ENCODE measurements at places on chromosomes 16 and 17.

DNA sequence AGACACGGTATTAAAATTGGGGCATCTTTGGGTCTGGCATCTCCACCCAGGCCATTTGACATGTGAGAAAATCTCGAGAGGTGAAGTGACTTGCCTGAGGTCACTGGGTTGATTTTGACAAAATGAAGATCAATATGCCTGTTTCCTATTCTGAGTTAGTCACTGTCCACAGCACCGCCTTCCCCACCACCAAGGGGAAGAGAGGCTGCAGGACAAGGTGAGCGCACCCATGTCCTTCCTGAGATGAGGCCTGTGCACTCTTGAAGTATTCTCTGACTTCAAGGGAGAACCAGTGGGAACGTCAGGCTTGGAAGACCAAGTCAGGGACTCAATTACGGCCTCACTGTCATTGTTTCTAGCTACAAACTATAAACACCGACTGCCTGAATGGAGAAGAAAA is 49.9 kb upstream of the WSB1 start:
- DNase-seq, result no peak

GRCh38 chr17:66509926-66510325 is 207.5 kb downstream of the PRKCA start:
- DNase-seq, result no peak

- no peak for DNase-seq
These were observed 14.9 kb downstream of the NAA60 start for GRCh38 chr16:3458278-3458851.

DNA sequence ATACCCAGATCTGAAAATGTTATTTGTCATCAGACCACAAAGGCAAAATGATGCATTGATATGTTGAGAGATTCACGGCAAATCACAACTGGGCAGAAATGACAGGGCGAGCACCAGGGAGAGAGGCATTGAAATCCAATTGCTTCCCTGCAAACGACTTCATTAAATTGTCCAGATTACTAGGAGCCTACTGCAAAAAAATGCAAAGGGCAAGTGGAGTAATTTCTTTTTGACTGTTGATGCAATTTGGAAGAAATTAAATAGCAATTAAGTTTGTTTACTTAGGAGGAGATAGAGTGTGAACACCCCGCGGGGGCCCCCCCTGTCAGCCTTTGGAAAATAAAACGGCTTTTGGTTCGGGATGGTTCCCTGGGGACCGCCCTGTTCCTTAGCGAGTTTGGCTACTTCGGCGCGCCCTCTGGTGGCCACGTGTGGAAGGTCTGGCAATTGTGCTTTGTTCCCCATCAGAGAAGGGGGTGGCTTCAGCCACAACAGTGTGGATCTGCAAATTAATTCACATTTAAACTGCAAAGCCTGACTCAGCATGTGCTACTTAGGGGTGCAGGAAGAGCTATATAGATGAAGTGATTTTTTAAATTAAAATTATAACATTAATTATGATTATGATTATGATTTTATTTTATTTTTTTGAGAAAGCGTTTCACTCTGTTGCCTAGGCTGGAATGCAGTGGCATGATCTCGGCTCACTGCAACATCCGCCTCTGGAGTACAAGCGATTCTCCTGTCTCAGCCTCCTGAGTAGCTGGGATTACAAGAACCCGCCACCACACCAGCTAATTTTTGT is 14.5 kb upstream of the TMC7 start:
- DNase-seq, result peak; percentile 85

GRCh38 chr17:17605083-17605728 is 13.7 kb upstream of the PEMT start:
- DNase-seq, result no peak

DNA sequence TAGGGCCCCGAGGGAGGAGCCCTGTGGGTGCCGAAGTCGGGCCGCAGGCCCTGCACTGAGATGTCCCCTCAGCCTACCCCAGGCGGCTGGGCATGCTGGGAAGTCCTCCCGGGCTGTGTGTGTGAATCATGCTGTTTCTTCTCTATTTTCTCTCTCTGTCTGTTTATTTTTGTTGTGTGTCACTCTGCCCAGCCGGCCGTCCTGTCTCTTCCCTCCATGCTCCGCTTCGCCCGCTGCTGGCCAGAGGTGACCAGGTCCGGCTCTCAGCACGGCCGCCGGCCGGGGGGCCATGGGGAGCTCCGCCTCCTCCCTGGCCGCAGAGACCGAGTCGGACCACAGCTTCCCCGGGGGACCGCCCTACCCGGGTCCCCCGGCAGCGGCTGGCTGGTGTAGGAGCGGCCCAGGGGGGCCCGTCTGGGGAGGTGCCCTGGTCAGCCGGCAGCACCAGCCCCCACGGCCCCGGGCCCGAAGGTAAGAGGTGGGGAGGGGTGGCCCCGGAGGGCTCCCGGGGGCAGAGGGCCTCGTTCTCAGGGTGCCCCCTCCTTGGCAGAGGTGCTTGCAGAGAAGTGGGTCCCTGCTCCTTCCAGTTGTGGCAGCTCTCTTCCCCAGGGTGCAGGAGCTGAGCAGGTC is 12.5 kb downstream of the CAPN15 start:
- DNase-seq, result no peak

- DNase-seq, result no peak
These were observed 25.3 kb upstream of the BRD7 start for GRCh38 chr16:50393858-50394802.

DNA sequence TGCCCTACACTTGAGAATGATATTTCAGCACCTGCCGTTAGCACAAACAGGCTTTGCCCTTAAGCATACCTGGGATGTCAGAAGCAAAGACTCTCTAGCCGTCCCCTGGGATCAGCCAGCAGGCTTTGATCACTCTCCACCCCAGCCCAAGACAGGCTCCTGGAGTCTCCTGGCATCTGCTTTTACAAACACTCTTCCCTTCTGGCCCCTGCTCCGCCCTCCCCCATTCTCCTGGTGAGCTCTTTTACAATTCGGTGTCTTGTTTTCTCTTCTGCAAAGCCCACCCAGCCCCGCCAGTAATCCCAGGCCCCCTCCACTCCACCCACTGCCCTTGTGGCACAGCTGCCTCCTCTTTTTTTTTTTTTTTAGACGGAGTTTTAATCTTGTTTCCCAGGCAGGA is 50.4 kb downstream of the KATNIP start:
- DNase-seq, result no peak

DNA sequence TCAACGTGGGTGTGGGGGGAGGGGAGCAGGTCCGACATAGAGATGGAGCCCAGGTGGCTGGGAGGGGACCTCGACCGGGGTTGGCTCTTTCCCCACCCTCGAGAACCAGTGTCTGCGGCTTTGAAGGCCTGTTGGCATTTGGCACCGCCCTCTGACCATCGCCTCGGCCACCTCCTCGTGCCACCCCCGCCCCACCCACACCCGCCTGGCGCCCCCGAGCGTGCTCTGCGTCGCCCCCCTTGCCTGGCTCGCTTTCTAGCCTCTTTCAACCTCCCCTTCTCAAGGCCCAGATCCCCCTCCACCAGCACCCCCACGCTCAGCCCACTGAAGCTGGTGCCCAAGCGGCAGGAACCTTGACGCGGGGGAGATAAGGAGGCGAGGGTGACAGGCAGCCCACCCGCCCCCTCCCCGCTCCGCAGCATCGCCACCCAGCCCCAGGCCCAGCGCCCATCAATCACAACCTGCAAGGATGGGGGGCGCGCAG is 619 bp downstream of the CACNB1 start:
- peak; percentile 45 for DNase-seq

DNA sequence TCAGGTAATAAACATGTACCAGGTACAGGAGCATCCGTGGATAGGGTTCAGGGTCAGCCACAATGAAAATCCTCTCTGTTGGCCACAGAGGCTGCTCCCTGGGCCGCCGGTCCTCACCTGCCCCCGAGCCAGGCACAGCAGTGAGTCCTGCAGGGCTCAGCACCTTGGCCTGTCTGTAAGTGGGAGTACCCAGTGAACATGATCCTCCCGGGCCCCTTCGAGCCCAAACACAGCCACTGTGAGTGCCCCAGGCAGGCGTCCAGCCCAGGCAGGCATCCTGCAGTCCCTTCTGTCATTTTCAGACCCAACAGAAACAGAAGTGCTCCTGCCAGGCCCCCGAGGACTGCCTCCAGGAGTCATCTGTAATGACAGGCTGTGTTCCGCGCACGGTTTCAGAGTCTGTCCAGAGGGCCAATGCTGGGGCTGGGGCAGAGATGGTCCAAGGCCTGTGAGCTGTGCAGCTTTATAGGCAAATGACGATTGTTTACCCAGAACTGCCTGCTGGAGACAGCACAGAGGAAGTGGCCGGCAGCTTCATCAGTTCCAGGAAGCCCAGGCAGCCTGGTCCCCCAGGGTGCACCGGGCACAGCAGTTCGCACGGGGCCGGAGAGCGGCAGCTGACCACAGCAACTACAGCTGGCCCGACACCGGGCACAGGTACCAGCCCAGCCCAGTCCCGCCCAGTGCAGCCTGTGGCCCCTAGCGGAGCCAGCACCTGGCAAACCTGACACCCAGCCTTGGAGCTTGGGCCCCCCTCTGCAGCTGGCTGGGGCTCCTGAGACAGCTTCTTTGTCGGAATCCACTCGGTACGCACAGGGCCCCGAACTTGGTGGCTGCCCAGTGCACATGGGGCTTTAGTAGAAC is 13.2 kb downstream of the SLC7A5 start:
- DNase-seq, result peak; percentile 69

DNA sequence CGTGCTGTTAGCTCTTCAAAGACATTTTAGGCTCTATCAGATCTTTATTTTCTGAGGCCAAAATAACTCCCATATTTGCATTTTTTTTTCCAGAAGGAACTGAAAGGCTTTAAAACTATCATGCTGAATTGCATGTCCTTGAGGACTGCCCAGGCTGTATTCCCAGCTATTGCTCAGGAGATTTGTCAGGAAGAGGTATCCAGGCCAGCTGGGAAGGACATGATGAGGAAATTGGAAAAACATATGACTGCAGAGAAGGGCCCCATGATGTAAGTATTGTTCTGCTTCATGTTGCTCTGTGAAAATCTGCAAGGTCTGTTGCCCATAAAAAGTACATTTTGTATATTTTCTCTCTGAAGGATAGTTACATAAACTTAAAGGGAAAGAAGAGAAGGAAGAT is 5.7 kb downstream of the CDC6 start:
- no peak for DNase-seq

- DNase-seq, result no peak
These were observed 27.9 kb upstream of the DBNDD1 start for GRCh38 chr16:90046971-90047713.

DNA sequence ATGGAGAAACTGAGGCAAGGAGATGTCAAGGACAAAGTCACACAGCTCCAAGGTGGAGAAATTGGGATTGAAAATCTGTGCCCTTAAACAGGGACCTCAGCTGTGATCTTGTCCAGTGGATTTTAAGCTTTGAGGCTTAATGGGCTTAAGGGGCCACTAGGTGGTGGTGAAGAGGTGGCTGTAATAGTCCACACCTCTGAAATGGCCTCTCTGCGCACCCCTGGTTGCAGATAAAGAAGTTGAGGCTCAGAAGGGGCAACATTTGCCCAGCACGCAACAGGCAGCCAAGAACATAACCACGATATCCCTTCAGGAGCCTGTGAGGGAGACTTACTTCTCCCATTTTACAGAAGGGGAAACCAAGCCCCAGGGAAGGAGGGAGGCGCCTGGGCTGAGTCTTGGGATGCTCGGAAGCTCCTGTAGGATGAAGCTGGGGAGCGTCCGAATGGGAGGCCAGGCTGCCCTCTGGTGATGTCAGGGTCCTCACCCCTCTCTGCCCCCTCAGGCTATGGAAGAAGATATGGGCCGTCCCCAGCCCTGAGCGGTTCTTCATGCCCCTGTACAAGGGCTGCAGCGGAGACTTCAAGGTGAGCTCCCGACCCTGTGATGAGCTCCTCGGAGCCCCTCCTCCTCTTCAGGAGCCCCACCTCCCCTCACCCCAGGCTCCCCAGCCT is 43.7 kb downstream of the IL21R start:
- DNase-seq, result peak; percentile 31

GRCh38 chr16:68298907-68299561 is 11.7 kb downstream of the SLC7A6OS start:
- DNase-seq, result no peak

- DNase-seq, result no peak
These were observed 339.8 kb upstream of the PSMD7 start for GRCh38 chr16:73956587-73957494.

DNA sequence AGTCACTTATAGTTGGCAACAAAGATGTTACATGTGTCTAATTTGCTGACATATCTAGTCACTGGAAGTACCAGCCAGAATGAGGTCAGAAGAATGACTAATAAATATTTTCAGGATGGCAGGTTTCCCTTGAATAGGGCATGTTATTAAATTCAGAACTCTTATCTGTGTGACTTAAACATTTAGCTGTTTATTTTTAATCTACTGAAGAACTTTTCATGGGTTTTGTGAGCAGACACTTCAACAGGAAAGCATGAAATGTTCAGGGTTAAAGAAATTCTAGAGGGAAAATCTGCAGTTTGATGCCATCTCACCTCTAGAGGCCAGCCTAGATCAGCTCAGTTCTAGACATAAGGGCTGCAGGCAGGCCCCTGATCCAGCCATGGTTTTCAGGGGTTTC is 13.2 kb downstream of the JPT2 start:
- DNase-seq, result no peak

DNA sequence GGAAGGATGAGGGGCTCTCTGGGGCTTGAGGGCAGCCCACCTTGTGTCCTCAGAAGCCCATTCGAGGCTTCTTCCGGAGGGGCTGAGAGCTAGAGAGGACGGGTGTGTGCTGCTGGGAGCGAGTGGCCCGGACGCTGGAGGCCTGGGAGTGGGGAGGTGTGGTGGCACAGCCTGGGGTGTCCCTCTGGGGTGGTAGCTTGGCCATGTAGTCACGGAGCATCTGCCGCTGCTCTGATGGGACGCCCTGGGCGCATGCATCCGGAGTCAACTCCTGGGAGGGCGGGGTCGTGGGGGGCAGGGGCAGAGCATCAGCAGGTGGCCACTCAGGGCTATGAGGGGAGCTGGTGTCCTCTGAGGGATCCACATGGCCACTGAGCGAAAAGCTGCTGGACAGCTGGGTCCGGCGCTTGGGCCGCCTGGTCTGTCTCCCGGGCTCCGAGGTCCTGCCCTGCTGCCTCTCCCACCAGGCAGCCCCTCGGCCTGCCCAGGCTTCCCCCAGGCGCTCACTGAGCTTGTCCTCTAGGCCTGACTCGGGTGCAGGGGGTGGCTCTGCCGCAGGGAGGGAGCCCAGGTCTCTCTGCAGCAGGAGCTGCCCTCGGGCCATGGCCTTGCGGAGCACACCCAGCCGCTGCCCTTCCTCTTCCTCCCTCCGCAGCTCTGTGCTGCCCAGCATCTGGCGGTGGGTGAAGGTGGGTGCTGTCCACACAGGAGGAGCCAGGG is 7.8 kb downstream of the TAF1C start:
- no peak for DNase-seq

GRCh38 chr17:63483038-63483437 is 6.2 kb downstream of the ACE start:
- no peak for DNase-seq

GRCh38 chr17:57962279-57963148 is 7.3 kb upstream of the CUEDC1 start:
- no peak for DNase-seq

GRCh38 chr17:7703584-7704479 is 1.2 kb upstream of the EFNB3 start:
- DNase-seq, result no peak

GRCh38 chr16:22031483-22032083 is 23.7 kb downstream of the MOSMO start:
- no peak for DNase-seq

GRCh38 chr16:12480286-12480685 is 323.4 kb downstream of the CPPED1 start:
- DNase-seq, result no peak

DNA sequence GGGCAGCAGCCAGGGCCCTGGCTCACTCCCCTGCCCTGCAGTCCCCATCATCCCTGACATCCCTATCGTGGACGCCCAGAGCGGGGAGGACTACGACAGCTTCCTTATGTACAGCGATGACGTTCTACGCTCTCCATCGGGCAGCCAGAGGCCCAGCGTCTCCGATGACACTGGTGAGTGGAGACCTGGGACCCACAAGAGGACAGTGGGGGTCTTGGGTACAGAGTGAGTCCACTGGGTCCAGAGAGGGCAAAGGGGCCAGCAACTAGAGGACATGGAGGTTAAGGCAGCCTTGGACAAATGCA is 12.6 kb downstream of the GALK1 start:
- DNase-seq, result no peak

All from activated naive CD8-positive, alpha-beta T cell treated with anti-CD3 and anti-CD28 coated beads, Interleukin-2, amount 10 ng/mL, durations not matched to agents 7 days and 5 days (primary cell).